ENCODE measurements at places on chromosomes 1 and 21.

- no peak for DNase-seq
Measured at GRCh38 chr1:211632808-211633523, 42.5 kb downstream of the NEK2 start.

GRCh38 chr1:110060034-110060661 is 10.3 kb downstream of the ALX3 start:
- peak; percentile 47 for DNase-seq

GRCh38 chr1:247741756-247742155 is 3.3 kb downstream of the OR14K1 start:
- no peak for DNase-seq

DNA sequence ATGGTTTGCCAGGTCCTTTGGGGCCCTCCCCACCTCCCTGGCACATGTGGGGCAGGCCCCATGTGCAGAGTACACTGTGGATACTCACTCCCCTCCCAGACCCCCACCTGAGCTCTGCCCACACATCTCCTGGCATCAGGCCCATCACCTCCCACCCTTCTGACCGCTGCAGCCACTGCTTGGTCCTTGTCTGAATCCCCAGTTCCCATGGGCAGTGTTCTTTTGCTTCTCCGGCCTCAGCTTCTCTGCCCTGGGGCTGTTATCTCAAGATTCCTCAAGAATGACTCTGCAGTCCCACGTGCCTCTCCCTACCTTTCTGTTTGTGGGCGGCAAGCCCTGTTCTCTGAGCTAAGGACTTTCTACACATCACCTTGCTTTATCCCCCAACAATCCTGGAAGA is 187.7 kb upstream of the EDN2 start:
- no peak for DNase-seq

- no peak for DNase-seq
Measured at GRCh38 chr1:62688687-62689085, 500 bp upstream of the DOCK7 start.

DNA sequence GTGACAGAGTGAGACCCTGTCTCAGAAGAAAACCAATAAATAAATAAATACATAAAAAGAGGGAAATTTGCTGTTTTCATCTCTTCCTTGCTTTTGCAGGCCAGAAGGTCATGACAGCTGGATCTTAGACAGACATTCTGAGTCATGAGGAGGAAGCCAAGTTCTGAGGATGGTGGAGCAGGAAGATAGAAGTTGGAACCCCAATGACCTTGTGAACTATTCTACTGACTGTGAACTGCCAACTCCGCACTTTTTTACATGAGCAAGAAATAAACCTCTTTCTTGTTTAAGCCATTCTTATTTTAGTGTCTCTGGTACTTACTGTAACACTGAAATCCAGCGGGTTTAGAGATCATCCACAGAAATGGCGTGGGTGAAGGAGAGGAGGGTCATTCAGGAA is 8.5 kb downstream of the CD84 start:
- DNase-seq = no peak

GRCh38 chr1:236688705-236689104 is 2.4 kb downstream of the ACTN2 start:
- DNase-seq = no peak

- DNase-seq = no peak
Measured at GRCh38 chr21:39196310-39196709, 13.1 kb upstream of the PSMG1 start.

DNA sequence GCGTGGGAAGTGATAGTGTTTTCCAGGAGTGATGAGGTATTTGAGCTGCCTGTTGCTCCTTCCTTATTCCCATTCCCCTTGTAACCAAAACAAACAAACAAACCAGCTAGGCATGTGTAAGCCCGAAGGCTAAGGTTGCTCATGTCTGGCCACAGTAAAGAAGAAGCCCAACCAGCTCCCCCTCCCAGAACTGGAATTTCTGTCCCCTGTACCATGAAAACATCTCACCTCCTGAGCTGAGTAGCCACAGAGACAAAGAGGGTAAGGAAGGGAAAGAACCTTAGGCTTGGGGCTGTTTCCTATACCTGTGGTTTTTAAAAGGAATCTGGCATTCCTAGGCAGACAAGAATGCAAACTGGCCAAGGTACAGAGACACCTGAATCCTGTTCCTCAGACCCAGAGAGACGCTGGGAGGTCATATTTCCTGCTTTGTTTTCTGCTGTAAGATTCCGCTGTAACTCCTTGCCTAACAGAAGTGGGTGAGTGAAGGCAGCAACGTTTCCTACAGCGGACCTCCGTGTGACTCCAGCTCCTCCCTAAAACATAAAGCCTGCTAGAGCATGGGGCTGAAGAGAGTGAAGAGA is 41.7 kb upstream of the RAB4A start:
- no peak for DNase-seq

DNA sequence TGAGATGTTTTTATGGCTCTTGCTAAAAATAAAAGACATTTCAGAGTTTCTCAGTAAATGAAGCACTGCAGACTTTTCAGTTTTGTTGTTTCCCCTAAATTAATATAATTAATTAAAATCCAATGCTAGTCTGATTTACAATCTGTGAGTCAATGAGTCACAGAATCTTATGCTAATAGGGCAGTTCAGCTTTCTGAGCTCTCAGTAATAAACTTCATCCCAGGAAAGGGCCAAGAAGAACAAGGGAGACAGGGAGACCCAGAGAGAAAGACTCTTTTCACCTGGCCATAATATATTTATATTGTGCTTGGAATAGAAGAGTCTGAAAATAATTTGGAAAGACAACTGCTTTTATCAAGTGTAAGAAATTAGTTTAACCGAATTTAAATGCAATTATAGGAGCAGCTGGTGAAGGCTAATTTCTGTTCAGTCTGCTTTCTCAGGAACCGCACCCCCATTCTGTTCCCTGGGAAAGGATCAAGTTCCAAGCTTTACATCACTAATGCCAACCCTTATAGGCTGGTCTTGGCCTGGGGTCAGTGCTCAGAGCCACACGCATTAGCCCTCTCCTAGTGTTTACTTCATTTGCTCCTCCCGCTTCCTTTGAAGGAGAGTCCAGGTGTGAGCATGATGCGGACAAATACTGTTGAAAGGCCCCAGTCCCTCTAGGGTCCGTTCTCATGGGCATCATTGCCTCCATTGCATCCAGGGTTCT is 145.6 kb downstream of the ZBTB18 start:
- no peak for DNase-seq

DNA sequence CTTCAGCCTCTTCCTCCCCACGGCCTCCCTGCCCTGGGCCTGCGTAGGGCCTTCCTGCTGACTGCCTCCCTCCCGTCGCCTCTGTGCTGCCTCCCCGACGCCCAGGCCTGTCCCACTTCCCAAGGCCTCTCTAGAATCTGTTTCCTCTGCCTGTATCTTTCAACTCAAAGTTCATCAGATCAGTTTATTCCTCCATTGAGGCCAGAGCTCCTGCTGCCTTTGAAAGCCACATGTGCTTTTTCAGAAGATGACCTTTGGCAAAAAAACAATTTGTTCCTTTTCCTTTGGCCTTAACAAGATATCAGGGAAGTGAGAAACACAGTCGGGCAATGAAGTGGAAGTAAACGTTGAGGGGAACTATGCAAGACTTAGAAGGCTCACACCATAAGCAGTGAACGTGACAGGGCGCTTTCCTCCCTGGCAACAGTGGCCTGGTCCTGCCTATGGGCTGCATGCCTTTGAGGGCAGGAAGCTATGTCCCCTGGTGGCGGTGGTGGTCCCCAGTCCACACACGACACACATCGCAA is 85.9 kb downstream of the PSMG1 start:
- no peak for DNase-seq

DNA sequence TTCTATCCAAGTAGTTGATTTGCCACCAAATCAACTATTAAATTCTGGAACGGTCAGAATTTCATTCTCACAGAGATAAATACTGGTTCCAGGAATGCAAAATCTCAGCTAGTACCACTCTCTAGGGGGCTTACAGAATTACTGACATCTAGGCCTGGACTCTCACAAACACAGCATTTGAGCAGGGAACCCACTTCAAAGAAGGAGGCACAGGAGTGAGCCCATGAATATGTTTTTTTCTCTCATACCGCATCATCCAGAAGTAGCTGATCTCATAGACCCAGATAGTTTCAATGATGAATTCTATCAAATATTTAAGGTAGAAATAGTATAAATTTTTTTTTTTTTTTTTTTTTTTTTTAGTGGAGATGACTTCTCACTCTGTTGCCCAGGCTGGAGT is 32.1 kb downstream of the S1PR1 start:
- no peak for DNase-seq

GRCh38 chr1:6998267-6998666 is 213.0 kb downstream of the CAMTA1 start:
- no peak for DNase-seq

- DNase-seq = no peak
Measured at GRCh38 chr1:236880209-236880608, 85.1 kb downstream of the MTR start.

DNA sequence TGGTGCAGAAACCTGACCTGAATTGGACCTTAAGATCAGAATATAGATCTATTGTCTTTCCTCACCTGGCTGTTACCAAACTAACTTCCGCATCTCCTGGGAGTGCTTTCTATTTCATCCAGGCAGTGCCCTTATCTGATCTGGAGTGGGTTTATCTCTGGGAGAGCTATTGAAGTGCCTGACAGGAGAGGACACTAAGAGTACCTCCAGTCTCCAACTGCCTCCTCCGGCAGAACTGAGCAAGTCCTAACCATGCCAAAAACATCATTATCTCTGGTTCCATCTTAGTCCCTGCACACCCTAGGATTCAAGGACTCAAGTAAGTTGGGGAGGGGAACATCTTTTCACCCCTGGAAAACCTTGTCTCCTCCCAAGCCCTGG is 12.4 kb upstream of the KCNJ15 start:
- DNase-seq = no peak

- DNase-seq = no peak
Measured at GRCh38 chr1:34984435-34984792, 733 bp downstream of the TMEM35B start.

GRCh38 chr1:172172352-172172831 is 248.1 kb upstream of the C1orf105 start:
- DNase-seq = no peak

DNA sequence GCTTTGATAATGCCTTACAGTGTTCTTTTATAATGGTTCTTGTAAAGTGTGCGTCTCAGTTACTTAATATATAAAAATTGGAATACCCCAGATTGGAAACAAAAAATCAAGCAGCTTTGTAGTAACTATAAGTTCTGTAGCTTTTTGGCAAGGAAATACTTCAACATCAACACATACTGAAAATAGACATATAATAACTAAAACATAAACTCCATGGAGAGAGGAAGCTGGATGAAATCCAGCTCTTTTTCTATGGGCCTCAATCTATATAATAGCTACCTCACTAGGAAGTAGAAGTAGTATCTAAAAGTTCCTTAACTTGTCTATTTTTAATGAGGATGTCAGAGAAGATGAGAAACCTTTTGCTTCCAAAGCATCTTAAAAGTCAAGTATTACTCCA is 313.3 kb upstream of the NFIA start:
- DNase-seq = no peak

DNA sequence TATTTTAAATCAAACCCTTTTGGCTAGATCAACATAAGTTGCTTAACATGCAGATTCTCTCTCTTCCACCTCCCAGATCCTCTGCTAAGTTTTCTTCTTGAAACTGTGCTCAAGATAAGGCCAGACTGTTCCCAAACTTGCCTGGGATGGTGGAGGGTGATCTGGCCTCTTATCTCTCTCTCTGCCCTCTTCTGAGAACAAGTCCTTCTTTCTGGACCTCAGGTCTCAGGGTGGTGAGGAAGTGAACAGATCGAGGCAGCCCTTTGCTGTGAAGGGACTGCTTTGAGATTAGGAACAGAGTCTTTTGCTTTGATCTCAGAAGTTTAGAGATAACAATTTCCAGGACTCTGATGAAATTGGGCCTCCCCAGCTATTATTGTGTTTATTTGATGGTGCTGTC is 70.7 kb downstream of the HUNK start:
- no peak for DNase-seq

- DNase-seq = no peak
Measured at GRCh38 chr1:58768971-58769808, 14.7 kb downstream of the JUN start.

GRCh38 chr1:2416403-2416802 is 4.0 kb upstream of the PEX10 start:
- no peak for DNase-seq

GRCh38 chr1:115911294-115911693 is 65.0 kb upstream of the SLC22A15 start:
- DNase-seq = no peak

DNA sequence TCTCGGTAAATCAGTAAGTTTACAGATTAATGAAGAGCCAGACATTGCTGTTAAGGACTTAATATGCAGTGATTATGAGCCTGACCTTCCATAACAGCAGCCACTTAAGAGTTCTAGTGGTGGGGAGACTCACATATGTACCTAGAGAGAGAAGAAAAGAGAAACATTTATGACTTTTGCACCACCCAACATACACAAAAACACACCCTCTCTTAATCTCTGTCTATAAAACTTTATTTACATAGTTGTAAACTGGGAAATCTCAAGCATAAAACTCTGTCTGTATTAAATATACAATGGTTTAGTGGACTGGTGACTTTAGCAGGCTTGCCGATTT is 347.4 kb upstream of the ADGRL2 start:
- DNase-seq = no peak

All from stimulated activated CD8-positive, alpha-beta memory T cell treated with anti-CD3 and anti-CD28 coated beads, Interleukin-12 subunit alpha, Interleukin-12 subunit beta, amount 100 ng/mL, for 1 hour (primary cell).